NCI-H446 treated with DMSO at 0.1 percent for 48 hours (cell line): ENCODE measurements at places on chromosomes 5 and 9.

DNA sequence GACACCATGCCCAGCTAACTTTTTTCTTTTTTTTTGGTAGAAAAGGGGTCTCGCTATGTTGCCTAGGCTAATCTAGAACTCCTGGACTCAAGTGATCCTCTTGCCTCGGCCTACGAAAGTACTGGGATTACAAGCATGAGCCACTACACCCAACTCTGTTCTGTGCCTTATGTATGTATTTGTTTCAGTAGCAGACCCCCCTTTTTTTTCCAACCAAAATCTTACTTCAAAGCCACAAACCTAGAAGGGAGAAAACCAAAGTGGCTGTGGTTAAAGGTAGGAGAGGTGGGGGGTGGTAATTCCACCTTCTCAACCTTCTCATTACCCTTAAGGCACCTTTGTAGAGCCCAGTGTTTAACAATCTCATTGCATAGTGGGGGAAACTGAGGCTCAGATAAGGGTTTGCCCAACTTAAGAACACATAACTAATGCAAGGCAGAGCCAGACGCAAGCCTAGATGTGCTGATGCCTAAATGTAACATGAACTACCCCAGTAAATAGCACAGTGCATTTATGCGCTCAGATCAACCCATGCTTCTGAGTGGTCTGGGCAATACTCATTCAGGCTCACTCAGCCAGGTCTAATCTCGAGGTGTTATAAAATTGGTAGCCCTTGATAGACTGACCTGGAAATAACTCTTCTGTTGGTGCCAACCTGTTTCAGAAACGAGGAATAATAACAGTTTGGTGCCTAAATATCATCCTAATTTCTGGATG is 33.0 kb downstream of the ITK start:
- DNase-seq, result no peak

- no peak for DNase-seq
Observed at GRCh38 chr5:156951359-156951758, 11.7 kb downstream of the TIMD4 start.

DNA sequence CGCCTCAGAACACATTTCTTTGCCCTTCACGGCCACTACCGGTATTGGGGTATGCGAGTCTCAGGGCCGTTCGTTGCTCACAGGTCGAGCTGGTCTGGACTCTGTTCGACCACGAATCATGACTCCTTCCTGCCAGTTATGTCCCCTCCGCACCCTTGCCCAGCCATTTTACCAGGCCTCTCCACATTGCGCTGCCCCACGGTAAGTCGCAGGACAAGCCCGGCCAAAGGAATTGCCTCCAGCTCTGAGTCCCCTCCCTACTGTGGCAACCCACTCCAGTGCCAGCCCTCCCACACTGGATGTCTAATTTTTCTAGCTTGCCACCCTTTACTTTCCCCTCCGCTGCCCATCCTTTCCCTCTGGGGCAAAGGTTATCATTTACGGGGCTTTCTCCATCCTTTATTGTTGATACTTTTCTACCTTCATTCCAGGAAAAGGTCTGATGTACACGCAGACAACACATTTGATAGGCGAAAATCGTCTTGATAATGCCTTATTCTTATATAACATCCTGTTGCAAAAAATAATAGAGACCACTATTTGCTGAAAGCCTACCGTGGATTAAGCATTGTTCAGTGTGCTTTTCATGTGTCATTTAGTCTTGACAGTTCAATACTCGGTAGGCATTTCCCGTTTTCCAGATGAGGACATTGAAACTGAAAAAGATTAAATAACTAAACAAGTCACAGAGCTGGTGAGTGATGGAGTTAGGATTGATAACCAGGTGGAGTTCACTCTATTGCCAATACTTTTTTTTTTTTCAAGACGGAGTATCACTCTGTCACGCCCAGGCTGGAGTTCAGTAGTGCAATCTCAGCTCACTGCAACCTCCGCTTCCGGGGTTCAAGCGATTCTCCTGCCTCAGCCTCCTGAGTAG is 958 bp upstream of the HSPA5 start:
- no peak for DNase-seq

DNA sequence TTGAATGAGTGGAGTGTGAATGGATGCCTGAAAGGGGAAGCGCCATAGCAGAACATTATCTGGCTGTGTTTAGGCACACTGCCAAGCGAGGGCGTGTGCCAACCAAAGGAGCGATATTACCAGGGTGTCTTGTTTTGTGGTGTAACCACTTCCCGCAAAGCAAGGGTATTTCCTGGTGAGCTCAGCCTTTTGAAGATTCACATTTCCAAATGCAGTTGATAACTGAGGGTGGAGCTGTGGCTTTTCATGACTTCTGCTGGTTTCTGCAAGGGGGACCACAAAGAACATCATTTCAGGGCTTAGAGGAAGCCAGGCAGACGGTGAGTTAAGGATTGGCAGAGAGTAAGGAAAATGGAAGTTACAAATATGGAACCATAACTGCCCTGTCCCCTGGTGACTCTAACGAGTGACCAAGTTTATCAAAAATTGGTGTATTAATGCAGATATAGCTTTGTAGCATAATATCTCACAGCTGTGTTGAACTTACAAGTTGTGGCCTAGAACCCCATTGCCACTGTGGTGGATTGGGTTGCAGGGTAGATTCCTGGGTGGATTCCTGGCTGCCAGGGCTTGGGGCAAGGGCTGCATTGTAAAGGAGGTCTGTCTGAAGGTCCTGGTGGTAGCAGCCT is 71.4 kb downstream of the RALGPS1 start:
- DNase-seq, result no peak

DNA sequence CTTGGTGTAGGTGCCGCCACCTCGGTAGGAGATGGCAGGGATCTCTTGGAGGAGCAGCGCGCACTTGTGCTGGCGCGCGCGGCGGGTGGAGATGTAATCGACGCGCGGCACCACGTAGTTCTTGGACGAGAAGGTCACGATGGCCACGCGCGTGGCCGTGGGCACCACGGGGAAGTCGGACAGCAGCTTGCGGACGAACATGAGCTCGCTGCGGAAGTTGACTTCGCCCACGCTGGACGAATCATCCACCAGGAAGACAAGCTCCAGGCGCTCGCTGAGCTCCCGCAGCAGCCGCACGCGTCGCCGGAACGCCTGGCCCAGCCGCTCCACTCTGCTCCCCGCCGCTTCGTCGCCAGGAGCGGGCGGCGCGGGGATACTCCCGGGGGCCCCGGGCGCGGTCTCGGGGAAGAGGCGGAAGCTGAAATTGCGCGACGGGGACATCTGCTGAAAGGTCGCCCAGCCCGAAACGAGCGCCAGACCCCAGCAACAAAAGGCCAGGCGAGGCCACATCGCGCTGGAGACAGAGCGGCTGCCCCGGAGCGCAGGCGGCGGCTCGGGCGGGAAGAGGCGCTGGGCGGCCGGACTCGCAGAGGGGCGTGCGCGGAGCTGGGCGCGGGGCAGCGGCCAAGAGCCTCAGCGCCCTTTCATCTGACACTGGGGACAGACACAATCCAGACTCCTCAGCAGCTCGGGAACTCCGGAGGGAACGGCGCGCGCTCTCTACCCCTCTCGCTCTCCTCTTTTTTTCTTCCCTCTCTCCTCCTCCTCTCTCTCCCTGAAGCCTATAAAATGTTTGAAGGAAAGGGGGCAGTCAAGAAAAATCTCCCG is at the start of gene SVEP1:
TSS of gene SVEP1 (minus strand) at position 708 of the 828 bp plus-strand sequence. CDS start at position 510, 198 bp downstream.
- no peak for DNase-seq
